ENCODE measurements at places on chromosomes 1 and 21. TPM values are rescaled to one million over a fixed set of nuclear protein-coding genes. Genes with fewer than 3 reads are reported as not detected.
A peak's percentile ranks its signal among the peaks of the same experiment; 100 is the strongest.

The PAPPA2 gene
- 0.50 TPM for total RNA-seq

DNA sequence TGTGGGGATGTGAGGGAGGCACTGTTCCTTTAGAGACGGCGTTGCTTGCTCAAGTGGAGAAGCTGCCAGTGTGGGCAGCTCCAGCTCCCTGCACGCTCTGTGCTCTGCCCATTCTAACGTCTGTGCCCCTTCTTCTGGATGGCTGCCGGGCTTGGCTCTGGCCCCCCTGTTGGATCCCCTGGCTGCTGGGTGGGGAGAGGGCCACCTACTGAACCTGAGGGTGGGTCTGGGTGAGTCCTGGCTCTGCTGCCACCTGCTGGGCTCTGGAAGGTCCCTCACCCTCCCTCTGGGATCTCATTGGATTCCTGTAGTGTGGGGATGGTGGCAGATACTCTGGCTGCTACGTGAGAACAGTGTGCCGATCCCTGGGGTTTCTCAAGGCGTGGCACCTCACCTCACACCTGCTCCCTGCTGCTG is 5.0 kb downstream of the PFKL start:
- no peak for DNase-seq
- 0 out of 2 replicates have a peak, but pooled peaks cover 6% of the 10 kb centered on the region for H3K4me1 ChIP-seq
- H3K36me3 ChIP-seq: no peaks in the 10 kb centered on the region
- no peaks in the 10 kb centered on the region for H3K27me3 ChIP-seq

- H3K4me1 ChIP-seq: 0 out of 2 replicates have a peak, but pooled peaks cover 6% of the 10 kb centered on the region
- DNase-seq: no peak
- peaks cover 56% of the 10 kb centered on the region for H3K27me3 ChIP-seq
- no peak overlapping the region for H3K27ac ChIP-seq
Measured at GRCh38 chr1:166978821-166979220, 3.5 kb upstream of the ILDR2 start.

GRCh38 chr1:19346026-19346425 is 33.9 kb downstream of the SLC66A1 start:
- no peaks in the 10 kb centered on the region for H3K27me3 ChIP-seq
- H3K27ac ChIP-seq: no peak overlapping the region
- H3K36me3 ChIP-seq: no peaks in the 10 kb centered on the region
- no peaks in the 10 kb centered on the region for H3K4me1 ChIP-seq
- H3K4me3 ChIP-seq: no peak overlapping the region
- DNase-seq: no peak

DNA sequence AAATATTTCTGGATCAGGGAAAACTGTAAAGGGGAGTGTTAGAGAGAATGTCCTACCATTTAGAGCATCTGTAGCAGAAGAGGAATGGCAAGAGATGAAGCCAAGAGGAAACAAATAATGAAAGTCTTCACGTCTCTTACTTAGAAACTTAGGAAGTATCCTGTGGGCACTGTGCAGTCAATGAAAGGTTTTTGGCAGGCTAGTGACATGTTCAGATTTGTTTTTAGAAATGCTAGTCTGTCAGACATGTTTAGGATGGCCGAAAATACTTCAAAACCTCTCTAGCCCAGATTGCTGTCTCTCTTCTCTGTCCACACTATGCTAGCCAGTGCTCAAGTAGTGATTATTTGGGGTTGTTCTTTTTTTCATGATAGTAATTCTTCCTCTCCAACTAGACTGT is 48.6 kb upstream of the RGL1 start:
- DNase-seq: no peak
- H3K4me3 ChIP-seq: no peak overlapping the region
- peaks cover 15% of the 10 kb centered on the region for H3K4me1 ChIP-seq
- H3K27me3 ChIP-seq: no peaks in the 10 kb centered on the region
- H3K27ac ChIP-seq: peak overlapping the region; percentile 40

DNA sequence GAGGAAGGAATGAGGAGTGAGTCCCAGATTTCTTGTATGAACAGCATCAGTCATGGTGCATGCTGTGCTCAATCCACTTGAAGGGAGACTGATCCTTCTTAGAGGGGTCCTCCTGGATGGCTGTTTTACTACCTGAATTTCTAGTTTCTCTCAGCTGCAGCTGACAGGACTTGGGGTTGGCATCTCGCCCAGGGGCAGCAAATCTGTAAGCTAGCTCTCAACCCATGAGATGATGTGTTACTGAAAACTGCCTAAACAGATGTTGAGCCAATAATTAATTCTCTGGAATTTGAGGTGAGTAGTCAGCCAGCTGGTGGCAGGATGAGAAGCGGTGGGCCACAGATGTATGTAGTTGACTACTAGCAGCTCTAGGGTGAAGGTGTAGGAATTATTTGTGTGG is 19.6 kb downstream of the BACH1 start:
- H3K4me3 ChIP-seq: no peak overlapping the region
- H3K4me1 ChIP-seq: 0 out of 2 replicates have a peak, but pooled peaks cover 7% of the 10 kb centered on the region
- no peaks in the 10 kb centered on the region for H3K27me3 ChIP-seq
- peaks cover 12% of the 10 kb centered on the region for H3K36me3 ChIP-seq
